ENCODE measurements at places on chromosomes 2 and 18.
A peak's percentile ranks its signal among the peaks of the same experiment; 100 is the strongest.

DNA sequence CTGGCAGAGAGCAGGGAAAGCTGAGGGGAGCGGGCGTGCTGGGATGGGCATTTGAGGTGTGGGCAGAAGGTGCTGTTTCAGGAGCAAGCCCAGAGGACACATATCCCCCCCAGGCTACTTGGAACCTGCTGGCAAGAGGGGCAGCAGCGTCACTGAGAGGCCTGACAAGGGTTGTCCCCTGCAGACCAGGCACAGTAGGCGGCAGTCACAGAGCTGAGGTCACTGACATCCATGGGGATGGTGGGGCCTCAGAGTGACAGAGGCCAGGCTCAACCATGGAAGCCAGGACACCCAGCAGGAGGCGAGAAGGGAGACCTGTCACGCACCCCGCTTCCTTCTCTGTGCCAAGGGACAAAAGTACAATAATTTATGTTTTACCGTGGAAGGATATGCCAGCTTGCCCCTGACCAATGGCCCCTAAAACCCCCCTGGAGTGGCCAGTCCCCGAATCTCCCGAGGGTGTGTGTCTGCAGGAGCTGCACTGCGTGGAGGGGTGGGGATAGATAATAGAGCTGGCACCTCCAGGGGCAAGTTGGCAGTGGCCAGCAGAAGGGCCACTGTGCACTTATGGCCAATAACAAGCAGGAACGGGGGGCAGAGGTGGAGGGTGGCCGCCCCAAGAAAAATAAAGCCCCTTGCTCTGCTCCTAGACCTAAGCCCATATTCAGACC is 86.3 kb upstream of the SLC66A3 start:
- DNase-seq = no peak

DNA sequence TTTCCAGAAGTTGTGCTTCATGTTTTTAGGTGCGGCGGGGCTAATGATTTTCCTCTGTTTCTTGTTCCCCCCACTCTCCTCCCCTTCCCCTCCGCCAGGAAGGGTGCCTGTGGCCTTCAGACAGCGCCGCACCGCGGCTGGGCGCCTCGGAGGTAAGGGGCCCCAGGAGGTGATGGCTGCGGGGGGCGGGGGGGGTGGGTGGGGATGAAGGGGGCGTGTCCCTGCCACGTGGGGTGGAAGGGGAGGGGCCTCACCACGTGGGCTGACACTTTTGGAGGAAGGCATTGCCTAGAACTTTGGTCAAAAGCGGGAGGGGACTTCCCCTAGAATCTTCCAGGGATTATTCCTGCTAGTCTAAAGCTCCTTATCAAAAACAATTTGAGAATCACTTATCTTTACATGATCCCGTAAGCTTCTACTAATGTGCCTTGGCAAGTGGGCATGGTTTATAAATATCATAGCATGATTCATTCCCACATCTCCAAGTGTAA is 83.1 kb downstream of the FAM210A start:
- no peak for DNase-seq

DNA sequence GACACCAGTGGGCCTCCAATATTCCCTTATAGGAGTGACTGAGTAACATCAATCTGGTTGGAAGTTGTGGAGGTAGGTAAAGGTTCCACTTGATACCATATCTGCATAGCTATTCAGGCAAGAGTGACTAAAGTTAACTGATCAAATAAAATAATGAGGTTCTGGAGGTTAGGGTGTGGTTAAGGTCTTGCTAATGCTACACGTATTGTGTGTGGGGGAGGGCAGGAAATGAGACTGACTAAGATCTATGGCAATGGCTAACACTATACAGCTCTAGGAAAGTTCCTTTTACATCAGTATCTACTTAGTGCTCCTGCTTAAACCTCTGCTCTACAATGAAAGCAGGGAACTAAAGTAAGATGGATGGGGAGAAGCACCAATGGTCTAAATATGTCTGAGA is 149.1 kb upstream of the MGAT5 start:
- DNase-seq = no peak

- DNase-seq = no peak
These were observed 32.5 kb upstream of the SGPP2 start for GRCh38 chr2:222391743-222392285.

DNA sequence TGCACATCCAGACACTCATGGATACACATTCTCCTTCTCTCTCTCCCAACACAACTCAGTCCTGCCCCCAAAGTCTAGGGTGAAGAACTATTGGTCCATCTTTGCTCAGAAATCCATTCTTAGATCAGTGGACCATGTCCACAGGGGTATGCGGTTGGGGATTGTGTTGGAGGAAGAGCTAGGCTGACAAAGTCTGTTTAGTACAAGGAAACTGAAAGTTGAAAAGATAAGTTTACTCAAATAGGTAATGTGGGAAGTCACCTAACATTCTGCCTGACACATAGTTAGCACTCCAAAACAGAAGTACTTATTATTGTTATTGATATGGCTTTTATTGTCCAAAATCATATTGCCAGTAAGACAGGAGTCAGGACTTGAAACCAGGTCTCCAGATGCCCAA is 55.9 kb downstream of the ALK start:
- no peak for DNase-seq

GRCh38 chr2:51027968-51028367 is 4.0 kb downstream of the NRXN1 start:
- DNase-seq = no peak

GRCh38 chr2:222423632-222424275 is 589 bp upstream of the SGPP2 start:
- DNase-seq = peak; percentile 33

DNA sequence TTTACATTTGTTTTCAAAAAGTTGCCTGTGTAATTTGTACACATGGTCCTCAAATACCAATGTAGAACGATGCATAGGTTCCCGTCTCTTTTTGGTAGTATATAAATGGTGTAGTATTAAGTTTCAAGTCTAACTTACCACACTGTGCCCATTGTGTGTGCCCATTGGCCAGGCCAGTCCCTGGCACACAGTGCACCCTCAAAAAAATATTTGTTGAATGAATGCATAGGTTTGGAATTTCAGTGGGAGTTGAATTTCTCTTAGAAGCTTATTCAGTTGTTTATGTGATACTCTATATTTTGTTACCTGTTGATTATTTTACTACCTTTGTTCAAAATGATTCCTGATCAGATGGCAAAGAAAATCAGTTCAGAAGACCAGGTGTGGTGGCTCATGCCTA is 30.1 kb downstream of the IDH1 start:
- no peak for DNase-seq

DNA sequence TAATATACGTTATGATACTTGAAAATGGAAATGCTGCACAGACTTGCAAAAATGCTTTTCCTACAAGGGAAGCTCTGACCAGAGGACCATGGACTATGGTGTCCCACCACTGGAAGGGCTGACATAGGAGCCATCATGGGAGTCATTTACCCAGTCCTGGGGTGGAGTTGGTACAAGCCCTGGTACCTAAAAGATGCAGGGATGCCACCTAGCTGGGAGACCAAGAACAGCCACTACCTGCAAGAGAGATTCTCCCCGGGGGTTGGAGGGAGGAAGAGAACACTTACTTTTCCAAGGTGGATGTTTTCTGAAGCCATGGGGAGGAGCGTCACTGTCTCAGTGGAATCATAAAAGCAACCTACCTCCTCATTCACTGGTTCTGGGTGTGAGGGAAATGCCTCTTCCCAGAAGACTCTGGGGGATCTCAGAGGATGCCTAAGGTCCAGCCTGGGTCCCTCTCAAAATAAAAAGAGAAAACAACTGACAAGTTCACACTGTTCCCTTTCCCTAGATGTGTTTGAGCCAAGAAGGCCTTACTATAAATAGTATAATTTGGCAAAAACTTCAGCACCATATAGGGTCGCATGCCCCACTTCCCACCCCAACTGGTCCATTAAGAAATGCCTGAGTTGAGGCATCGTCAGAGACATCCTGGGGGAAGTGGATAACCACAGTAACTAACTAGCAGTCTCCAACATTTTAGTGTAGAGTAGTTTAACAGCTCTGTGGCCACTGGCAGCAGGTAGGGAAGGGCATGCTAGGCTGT is 39.9 kb downstream of the REEP1 start:
- peak; percentile 6 for DNase-seq

GRCh38 chr18:10792181-10792580 is 266.4 kb downstream of the NAPG start:
- DNase-seq = no peak

GRCh38 chr18:37613253-37613565 is 47.6 kb upstream of the CELF4 start:
- no peak for DNase-seq

- DNase-seq = peak; percentile 28
These were observed 211.0 kb downstream of the MCFD2 start for GRCh38 chr2:46704593-46704992.

- no peak for DNase-seq
These were observed 92.1 kb upstream of the PIK3C3 start for GRCh38 chr18:41862921-41863320.

- DNase-seq = no peak
These were observed 34.3 kb downstream of the CCDC68 start for GRCh38 chr18:54924948-54925347.

GRCh38 chr2:110858135-110858725 is 125.9 kb downstream of the ACOXL start:
- peak; percentile 7 for DNase-seq

DNA sequence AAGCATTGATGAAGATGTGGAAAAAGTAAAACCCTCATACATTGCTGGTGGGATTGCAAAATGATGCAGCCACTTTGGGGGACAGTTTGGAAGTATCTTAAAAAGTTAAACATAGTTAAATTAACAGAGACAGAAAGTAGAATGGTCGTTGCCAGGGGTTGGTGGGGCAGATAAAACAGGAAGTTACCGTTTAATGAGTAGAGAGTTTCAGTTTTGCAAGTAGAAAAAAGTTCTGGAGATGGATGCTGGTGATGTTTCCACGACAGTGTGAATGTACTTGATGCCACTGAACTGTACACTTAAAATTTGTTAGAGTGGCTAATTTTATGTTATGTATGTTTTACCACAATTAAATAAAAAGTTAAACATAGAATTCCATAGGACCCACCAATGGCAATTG is 44.5 kb upstream of the EGR4 start:
- DNase-seq = no peak

DNA sequence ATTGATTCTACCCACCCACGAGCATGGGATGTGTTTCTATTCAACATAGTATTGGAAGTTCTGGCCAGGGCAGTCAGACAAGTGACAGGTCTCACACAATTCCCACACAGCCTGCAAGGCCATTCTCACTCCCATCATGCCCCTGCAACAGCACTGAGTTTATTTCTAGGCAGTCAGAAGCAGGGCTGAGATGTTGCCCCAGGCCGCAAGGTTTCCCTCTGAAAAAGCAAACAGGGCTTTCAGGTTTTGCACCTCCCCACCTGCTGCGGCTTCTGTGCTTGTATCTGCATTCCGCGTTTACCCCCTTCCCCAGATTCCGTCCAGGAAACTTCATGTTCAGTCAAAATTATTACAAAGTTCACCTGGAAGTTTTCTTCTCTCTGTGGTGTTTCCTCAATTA is 9.4 kb upstream of the TACR1 start:
- no peak for DNase-seq

DNA sequence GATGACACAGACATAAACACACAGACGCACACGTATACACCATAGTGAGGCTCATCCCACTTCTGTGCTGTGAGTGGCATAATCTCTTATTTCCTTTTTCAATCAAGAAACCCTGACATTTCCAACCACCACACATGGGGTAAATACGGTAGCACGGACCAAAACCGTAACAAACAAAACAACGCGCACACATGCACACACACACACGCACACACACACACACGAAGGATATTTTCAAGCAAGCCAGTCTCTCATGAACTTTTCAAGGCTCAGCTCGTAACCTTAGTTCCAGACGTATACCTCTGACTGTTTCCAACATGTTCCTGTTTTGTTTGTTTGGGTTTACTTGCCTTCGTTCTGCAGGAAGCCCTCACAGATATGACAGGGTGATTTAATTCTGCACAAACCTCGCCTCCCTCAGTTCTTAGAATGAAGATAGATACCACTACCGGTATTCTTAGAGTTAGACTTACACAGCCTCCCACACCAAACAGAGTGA is 119.8 kb downstream of the BCL2 start:
- peak; percentile 28 for DNase-seq

DNA sequence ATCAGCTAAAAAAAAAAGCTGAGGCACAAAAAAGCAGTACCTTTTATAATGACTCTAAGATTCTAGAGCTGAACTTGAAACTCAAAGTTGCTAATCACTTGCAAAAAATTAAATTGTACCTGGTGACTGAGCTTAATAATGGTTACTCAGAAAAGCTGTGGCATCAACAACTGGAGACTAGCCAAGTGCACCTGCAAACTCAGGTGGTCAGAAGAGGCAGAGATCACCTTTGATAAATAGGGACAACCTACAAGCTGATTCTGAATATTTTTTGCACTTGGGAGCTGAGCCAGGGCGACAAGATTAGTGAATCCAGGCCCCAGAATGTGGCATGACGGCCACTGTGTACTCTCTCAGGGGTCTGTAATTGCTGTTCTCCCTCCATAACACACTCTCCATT is 3.0 kb downstream of the ABHD3 start:
- DNase-seq = no peak

DNA sequence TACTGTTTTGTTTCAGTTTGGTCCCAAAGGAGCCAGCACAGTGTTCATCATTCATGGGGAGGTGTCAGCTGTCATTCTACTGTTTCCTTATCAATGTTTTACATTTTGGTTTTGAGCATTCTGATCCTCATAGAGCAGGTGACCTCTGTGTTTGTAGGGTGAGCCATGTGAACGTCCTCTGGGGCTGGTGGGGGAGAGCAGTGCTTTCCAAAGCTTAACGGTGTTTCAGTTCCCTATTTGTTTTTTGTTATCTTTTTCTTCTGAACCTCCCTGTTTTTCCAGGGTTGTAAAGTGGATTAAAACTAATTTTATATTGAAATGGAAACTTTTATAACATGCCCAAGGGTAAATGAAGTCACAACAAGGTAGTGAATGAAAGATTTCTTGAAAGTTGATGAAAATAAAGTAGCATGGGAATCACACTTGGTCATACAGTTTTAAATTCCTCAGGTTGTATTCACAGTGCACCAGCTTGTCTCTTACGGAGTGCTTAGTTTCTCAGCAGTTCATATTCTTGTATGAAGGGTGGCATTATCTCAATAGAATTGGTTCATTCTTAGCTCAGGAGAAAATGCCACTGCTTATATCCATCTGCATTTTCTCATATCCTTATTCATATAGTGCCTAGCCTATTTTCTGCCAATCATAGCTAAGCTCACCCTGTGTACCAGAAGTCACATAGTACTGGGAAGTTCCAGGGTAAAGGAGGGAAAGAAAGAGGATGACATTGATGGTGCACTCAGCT is 54.5 kb downstream of the MAP4K4 start:
- DNase-seq = no peak

GRCh38 chr18:57087644-57088376 is 59.1 kb upstream of the BOD1L2 start:
- DNase-seq = no peak

DNA sequence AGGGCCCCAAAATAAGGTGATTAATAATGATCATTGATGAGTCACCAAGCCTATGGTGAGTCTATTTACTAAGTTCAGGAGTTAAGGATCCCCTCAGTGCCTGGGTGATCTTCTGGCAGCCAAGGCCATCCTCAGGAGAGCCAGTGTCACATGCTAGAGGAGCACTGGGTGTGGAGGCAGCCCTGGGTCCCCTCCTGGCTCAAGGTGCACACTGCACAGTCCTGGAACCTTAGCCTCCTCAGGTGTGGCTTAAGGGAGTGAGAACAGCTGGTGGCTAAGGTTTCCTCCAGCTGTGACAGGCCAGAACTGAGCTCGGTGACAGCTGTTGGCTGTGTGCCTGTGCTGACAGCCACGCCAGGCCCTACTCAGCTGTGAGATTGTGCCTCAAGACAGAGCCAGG is 52.1 kb upstream of the ACAA2 start:
- DNase-seq = peak; percentile 94

Data from NCI-H69 (cell line).